NCI-H524 treated with DMSO at 0.1 percent for 48 hours (cell line): ENCODE measurements at places on chromosomes 2 and 18.
A peak's percentile ranks its signal among the peaks of the same experiment; 100 is the strongest.

DNA sequence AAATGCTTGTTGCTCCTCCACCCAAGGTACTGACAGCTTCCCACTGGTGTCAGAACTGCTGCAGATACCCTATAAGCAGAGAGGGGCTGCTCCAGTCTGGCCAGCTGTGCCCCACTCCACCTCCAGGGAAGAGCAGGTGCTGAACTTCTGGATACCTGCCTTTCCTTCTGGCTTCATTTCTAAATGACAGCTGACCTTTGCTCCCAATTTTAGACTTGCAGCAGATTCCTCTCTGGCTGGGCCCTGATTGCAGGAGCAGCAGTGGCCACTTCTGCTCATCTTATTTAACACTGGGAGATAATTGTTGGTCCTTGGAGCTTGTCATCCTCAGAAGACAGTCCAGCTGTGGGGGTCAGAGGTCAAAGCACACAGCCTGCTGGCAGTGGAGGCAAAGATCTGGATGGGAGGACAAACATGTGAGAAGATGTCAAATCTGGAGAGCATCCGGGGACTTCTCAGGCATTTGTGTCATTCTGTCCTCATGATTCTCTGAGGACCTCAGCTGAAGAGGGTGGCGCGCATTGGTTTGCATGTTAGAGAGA lies 38.9 kb downstream of the SETBP1 start:
- no peak for DNase-seq

- no peak for DNase-seq
Observed at GRCh38 chr2:15805206-15805605, 135.1 kb upstream of the MYCN start.

GRCh38 chr2:165248238-165248637 lies 9.0 kb downstream of the SCN2A start:
- DNase-seq, result no peak

- no peak for DNase-seq
Observed at GRCh38 chr2:129769185-129769991, 210.1 kb upstream of the RAB6C start.

DNA sequence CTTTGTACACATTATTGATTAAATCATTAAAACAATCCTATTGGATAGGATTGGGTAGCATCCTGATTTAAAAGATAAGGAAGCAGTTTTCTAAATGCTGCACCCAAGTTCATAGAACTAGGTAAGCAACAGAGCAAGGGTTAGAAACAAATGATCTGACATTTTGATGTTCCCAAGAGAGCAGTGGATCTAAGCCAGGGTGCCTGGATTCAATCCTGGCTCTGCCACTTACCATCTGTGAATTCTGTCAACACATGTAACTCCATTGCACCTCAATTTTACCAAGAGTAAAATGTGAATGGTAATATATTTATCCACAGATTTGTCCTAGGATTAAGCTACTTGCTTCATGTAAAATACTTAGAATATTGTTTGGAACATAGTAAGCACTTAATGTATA lies 982.6 kb upstream of the FANCL start:
- DNase-seq, result no peak

GRCh38 chr2:159774370-159774990 lies 23.5 kb downstream of the CD302 start:
- no peak for DNase-seq

DNA sequence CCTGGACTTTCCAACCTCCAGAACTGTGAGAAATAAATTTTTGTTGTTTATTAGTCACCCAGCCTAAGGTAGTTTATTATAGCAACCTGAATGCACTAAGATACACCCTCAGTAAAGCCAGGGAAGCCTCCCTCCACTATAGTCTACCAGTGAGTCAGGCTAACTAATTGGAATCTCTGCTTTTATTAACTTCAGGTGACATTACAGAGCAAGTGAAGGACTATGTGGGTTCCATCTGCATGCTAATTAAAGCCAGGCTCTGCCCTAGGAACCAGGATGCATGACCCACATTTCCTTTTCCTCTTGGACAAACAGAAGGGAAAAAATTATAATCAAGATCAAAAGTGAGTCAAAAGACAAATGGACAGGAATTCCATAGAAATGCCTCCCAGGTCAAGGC lies 56.1 kb downstream of the ZC3H8 start:
- no peak for DNase-seq

DNA sequence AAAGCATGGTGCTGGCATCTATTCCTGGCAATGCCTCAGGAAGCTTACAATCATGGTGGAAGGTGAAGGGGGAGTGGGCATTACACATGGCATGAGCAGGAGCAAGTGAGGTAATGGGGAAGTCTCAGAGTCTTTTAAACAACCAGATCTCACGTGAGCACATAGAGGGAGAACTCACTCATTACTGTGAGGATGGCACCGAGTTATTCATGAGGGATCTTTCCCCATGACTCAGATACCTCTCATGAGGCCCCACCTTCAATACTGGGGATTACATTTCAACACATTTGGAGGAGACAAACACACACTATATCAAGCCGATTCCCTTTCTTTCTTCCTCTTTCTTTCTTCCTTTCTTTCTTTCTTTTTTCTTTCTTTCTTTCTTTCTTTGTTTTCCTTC lies 47.9 kb upstream of the FANCL start:
- no peak for DNase-seq

DNA sequence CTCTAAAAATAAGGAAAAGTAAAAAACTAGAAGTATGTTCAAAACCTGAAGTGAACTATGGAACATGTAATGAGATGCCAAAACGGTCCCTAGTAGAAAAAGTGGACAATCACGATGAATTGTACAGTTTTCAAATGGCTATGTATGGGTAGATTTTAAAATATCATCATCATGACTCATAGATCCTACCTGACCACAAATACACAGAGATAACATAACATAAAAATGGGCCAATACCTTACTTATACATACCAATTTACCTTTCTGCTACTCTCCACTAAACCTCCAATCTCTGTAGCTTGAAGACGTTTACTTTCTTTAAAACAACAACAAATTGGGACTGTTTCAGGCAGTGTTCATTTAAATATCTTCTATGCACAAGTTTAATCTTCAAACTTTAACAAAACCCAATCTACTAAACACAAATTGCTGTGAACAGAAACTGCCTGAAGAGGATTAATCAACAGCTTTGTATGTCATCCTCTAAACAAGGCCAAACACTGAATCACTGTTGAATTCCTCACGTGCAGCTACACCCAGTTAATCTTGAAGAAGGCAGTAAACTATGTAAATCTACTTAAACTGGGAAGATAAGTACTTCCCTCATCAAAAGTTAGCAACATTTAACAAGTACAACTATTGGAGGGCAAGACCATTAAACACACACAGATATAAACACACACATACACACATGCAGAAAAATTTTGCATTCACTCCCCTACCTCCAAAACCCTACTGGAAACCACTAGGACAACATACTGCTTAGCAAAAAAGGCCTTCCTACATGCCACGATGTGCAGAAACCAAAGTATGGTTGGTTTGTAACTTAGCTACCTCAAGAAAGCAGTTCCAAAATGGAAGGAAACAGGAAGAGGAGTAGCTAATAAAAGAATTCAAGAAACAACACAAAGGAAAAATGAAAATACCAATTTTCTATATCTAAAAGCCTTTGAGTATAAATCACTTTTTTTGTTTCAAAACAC lies 90.3 kb downstream of the RBMS1 start:
- DNase-seq, result no peak

DNA sequence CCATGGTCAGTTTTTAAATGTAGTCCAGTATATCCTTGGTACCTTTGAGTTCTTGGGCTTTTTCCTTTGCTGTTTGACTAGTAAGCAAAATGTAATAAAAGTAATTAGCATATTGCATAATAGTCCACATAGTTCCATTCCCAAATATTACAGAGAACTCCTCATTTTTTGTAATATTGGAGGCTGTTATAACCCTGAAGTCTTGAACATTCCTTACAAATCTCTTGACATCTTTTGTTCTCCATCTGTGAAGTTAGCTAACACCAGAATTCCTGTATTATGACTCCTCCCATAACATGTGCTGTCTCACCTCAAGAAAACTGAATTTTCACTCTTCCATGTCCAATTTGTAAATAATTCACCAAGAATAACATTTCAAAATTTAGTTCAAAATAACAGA lies 17.1 kb downstream of the CREB1 start:
- DNase-seq, result no peak

DNA sequence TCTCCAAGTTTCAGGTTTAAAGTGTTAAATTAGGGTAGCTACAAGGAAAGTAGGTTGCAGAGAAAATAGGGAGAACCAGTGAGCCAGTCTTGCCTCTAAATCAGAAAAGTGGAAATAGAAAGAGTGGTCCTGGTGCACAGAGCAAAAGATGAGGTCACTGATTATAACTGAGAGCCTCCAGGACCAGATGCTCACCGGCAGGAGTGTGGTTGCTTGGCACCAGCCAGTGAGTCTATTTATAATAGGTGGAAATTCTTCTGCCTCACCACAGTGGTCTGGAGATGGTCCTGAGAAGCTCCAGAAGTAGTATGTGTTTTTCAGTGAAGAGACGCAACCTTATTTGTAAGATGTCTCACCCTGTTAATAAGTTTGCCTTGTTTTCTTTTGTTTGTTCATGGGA lies 373.9 kb upstream of the KCNJ3 start:
- DNase-seq, result no peak

- DNase-seq, result no peak
Observed at GRCh38 chr18:66560094-66560493, 43.8 kb downstream of the CDH19 start.

DNA sequence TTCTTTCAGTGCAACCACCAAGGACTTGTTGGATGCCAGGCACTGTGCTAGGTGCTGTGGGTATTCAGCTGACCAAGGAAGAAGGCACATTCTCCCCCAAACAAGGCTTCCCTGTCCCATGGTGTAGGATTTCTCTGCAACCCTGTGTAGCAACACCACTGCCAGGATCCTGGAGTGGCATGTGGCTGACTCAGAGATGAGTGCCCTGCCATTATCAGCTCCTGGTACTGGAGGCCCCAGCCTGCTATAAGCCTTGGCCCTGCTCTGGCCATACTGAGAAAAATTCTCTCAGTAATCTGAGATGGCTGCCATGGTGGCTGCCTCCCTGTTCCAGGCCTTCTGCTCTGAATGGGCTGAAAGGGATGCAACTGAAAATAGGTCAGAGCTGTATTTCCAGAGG lies 4.3 kb downstream of the SMYD5 start:
- DNase-seq, result no peak

- peak; percentile 93 for DNase-seq
Observed at GRCh38 chr2:2587354-2587753, 256.3 kb upstream of the MYT1L start.

- DNase-seq, result no peak
Observed at GRCh38 chr2:118014492-118014824, 588 bp upstream of the CCDC93 start.

- no peak for DNase-seq
Observed at GRCh38 chr2:12212841-12213597, 466.6 kb downstream of the LPIN1 start.

DNA sequence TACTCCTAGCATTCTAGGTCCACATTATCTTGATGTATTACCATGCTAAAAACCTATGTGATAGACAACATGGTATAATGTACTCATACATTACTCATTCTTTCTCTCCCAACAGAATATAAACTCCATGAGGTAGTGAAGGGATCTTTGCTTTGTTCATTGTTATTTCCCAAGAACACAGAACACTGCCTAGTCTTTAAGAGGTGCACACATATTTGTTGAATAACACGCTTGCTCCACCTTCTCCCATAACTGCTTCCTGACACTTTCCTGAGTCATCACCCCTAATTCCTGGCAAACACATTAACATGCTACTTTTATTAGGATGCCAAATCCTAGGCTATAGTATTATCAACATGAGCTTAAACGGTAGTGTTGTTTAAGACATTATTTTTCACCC lies 41.3 kb downstream of the REV1 start:
- no peak for DNase-seq
